ENCODE measurements at places on chromosomes 6 and 20.
A peak's percentile ranks its signal among the peaks of the same experiment; 100 is the strongest.

- DNase-seq, result no peak
These were observed 47.9 kb upstream of the LIN28B start for GRCh38 chr6:104908888-104909525.

DNA sequence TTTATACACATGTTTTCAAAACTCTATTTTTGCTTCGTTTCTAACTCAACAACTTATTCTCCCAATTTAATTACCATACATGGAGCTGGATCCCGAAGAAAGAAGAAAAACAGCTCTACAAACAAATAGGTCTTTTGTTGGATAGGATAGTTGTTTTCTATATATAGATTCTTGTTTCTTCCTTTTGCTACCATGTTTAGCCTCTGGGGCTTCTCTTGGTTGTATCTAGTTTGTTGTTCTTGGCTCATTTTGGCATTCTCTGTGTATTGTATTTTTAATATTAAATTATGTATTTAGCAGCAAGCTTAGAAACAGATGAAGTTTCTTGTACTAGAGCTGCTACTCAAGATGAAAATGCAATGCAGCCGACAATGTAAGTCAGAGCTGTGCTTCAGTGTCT is 60.9 kb downstream of the PLCB4 start:
- DNase-seq, result no peak

GRCh38 chr6:106692819-106693208 is 63.4 kb downstream of the QRSL1 start:
- DNase-seq, result no peak

GRCh38 chr6:136745300-136745699 is 47.0 kb downstream of the MAP3K5 start:
- DNase-seq, result no peak

- no peak for DNase-seq
These were observed 229.7 kb downstream of the LAMA2 start for GRCh38 chr6:129112591-129112990.

DNA sequence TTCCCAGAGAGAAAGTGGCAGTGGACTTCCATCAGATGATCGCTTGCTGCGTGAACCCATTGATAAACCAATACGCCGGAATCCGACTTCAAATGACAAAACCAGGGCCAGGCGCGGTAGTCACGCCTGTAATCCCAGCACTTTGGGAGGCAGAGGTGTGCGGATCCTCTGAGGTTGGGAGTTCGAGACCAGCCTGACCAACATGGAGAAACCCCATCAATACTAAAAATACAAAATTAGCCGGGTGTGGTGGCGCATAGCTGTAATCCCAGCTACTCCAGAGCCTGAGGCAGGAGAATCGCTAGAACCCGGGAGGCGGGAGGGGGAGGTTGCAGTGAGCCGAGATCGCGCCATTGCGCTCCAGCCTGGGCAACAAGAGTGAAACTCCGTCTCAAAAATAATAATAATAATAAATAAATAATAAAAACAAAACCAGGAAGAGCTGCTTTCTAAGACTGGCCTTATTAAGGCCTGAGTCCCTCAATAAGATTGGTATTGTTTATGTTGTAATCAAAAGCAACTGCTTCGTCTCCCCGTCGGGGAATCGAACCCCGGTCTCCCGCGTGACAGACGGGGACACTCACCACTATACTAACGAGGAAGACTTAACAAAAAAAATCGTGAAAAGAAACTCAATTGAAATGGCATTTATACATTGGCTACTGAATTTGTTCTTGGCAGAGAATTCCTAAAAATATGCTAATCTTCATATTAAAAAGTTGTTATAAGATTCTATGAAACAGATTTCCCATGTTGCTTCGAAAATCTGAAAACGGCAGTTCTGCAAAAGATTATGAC is 110.2 kb upstream of the ZNF184 start:
- DNase-seq, result no peak

DNA sequence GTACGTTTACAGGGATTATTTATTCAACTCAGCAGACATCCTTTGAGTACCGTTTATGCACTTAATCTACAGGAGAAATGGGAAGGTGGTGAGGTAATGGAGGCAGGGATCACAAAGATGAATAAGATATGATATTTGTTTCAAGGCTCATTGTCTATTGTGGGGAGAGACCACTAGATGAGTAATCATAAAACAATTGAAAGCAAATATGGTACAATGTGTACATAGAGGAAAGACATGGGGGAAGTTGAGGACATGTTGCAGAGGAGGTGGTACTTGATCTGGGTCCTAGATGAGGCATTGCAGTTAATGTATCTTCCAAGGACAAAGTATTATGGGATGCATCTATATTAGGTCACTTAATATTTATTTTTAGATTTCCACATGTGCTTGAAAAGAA is 13.7 kb upstream of the CDC5L start:
- no peak for DNase-seq

DNA sequence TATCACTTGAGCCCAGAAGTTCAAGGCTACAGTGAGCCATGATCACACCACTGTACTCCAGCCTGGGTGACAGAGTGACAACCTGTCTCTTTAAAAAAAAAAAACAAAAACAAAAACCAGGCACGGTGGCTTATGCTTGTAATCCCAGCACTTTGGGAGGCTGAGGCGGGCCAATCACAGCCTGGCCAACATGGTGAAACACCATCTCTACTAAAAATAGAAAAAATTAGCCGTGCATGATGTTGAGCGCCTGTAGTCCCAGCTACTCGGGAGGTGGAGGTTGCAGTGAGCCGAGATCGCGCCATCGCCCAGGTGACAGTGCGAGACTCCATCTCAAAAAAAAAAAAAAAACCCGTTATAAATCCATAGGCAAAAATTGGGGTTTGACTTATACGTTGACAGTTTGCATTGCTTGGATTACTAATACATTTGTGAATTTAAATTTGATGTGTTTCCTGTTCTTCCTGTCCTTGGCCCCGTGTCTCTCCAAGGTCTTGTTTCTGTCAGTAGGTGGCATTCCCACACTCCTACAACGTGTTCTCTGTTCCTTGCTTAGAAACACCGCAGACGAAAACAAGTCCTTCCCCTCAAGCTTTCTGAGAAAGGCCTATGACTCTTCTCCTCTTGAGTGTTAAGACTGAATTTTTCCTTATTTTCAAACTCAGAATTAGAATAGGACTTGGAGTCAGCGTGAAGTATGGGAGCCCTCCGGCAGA is 147.0 kb downstream of the DTNBP1 start:
- DNase-seq, result no peak

GRCh38 chr6:4888841-4889240 is 112.6 kb downstream of the CDYL start:
- DNase-seq, result no peak

GRCh38 chr6:41063884-41064285 is 8.3 kb downstream of the OARD1 start:
- no peak for DNase-seq

- DNase-seq, result no peak
These were observed 9.6 kb upstream of the CHRNA4 start for GRCh38 chr20:63370618-63371187.

GRCh38 chr20:14919501-14920081 is 582.2 kb upstream of the FLRT3 start:
- no peak for DNase-seq

GRCh38 chr6:5241252-5241651 is 19.5 kb downstream of the LYRM4 start:
- DNase-seq, result no peak

GRCh38 chr6:161242779-161243693 is 30.8 kb downstream of the AGPAT4 start:
- DNase-seq, result no peak

GRCh38 chr6:43817192-43817591 is 47.2 kb downstream of the VEGFA start:
- no peak for DNase-seq

GRCh38 chr6:47592131-47592840 is 106.1 kb upstream of the ADGRF4 start:
- no peak for DNase-seq

GRCh38 chr20:3658716-3659491 is 4.3 kb downstream of the GFRA4 start:
- peak; percentile 72 for DNase-seq

- no peak for DNase-seq
These were observed 28.0 kb downstream of the OSBPL2 start for GRCh38 chr20:62266340-62266739.

GRCh38 chr6:42095094-42095493 is 44.8 kb downstream of the TAF8 start:
- no peak for DNase-seq

DNA sequence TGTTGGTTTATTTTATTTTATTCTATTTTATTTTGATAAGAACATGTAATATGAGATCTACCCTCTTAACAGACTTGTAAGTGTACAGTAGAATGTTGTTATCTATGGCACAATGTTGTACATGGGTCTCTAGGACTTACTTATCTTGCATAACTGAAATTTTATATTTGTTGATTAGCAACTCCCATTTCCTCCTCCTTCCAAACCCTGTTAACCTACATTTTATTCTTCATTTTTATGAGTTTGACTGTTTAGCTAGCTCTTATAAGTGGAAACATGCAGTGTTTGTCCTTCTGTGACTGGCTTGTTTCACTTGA is 37.9 kb upstream of the BCAS1 start:
- DNase-seq, result no peak

DNA sequence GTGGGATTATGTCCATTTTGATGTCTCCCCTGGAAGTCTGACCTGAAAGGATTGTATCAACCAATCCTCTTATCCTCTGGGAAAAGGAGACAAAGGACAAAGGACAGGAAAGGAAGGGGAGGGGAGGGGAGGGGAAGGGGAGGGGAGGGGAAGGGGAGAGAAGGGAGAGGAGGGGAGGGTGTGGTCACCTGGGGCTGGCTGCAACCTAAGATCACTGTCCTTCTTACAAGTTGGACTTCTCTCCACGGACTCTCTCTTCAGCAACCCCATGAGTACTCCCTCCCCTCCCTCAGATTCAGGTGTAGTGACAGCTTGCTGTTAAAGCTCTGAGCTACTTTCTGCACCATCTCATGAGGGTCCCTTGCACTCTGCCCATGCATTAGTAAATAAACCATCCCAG is 58.9 kb upstream of the KLHL31 start:
- no peak for DNase-seq

GRCh38 chr6:72416744-72417465 is 205.0 kb upstream of the KCNQ5 start:
- DNase-seq, result no peak

DNA sequence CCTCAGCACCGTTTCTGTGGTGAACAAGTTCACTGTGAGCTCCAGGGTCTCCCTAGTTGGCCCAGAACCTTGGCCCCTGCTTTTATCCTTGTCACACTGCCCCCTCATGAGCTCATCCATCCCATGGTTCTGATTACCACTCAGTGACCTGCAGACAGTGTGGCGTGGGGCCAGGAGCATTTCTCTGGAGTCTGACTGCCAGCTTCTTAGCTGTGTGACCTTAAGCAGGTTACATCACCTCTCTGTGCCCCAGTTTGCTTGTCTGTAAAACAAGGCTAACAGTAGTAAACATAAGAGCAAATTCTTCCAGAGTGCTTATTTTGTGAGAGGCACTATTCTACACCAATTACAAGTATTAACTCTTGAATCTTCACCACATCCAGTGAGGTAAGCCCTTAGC is 14.8 kb upstream of the MDGA1 start:
- DNase-seq, result no peak

GRCh38 chr6:142810952-142811514 is 133.9 kb downstream of the HIVEP2 start:
- DNase-seq, result no peak

- DNase-seq, result no peak
These were observed 120.5 kb downstream of the SCML4 start for GRCh38 chr6:107703606-107704005.

GRCh38 chr20:63957004-63957689 is 931 bp upstream of the UCKL1 start:
- DNase-seq, result no peak

DNA sequence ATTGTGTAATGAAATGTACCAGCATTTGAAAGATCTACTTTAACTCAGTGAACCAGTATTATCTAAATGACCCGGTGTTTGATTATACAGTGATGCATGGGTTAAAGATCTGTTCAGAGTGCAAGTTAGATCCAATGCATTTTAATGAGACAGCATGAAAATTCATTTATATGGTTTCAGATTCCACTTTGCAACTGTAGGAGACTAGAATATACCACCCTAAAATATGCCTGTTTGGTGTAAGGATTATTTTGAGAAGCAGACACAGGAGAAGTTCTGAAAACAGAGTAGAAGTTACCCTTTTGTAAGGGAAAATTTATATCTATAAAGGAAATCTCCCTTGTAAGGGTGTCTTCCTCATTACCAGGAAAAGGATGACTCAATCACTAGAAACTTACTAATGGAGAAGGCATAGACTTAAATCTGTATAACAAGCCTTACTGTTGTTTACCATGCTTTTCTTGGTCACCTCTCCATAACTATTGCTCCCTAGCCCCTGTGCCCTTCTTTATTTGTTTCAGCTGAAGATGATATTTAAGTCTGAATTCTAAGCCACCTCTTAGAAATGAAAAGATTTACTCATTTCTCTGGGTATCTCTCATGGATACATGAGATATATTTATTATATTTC is 105.4 kb downstream of the NCOA3 start:
- no peak for DNase-seq

DNA sequence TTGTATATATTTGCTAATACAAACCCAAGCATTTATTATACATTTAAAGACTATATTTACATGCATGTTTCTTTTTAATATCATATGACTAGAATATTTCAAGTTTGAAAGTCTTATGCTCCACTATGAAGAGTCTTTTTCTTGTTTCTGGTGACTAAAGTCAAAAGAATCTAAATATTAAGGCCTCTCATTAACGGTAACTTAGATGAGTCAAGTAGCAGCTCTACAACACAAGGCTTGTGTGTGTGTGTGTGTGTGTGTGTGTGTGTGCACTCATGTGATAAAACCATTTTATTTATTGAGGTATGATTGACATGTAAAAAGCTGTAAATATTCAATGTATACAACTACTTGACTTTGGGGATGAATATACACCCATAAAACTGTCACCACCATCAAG is 275.6 kb downstream of the TFAP2B start:
- no peak for DNase-seq

- DNase-seq, result no peak
These were observed 243.5 kb upstream of the THEMIS start for GRCh38 chr6:128144320-128144719.

DNA sequence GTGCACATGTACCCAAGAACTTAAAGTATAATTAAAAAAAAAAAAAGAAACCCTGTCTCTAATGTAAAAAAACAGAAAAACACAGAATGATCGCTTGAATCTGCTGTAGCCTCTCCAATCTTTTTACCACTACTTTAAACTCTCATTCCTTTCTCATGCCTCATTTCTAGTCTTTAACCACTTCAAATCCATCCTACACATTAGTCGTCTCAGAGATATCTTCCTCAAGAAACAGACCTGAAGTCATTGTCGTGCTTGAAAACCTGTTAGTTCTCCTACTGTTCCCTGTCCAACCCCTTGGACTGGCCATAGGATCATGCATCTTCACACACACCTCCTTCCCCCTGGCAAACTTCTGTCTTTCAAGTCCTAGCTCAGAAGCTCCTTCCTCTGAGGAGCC is 112.1 kb upstream of the BCLAF1 start:
- DNase-seq, result no peak
